Stimulated activated CD4-positive, alpha-beta T cell treated with anti-CD3 and anti-CD28 coated beads, Interleukin-15, amount 100 ng/mL, for 1 hour (primary cell): ENCODE measurements at places on chromosomes 4 and X.

DNA sequence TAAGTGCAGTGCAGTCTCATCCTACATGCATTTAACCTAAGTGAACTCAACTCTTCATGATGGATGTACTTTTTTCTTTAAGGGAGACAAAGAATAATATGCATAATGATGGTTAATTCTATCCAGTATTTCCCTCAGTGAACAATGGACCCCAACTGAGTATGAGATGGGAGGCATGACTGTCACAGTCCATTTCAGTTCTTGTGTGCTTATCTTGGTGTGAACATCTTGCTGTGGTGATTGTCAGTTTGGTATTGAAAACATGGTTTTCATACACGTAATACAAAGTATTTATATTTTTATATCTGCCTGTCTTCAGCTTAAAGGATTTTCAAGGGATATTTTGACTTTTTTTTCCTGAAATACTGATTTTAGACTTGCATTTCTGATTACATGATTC is 72.0 kb upstream of the NDUFC1 start:
- no peak for DNase-seq

- DNase-seq = no peak
Measured at GRCh38 chrX:119900976-119901375, 5.3 kb downstream of the AKAP14 start.

- no peak for DNase-seq
Measured at GRCh38 chr4:74206088-74206825, 48.3 kb downstream of the MTHFD2L start.

DNA sequence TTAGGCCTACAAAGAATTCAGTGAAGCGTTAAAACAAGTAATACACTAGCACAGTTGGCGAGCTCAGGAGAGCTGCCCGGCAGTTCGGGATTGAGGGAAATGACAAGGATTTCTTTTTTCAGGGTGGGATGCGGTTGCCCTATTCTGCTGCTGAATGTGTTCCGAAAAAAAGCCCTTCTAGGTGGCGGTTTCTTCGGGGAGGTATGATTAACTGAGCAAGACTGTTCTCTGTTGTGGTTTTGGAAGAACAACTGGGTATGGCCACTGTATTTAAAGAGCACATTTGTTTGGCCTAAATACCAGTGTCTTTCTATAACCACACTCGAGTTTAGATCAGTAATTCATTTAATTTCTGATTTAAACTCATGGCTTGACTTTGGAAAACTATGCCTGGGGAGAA is 459.7 kb upstream of the FAT1 start:
- no peak for DNase-seq

DNA sequence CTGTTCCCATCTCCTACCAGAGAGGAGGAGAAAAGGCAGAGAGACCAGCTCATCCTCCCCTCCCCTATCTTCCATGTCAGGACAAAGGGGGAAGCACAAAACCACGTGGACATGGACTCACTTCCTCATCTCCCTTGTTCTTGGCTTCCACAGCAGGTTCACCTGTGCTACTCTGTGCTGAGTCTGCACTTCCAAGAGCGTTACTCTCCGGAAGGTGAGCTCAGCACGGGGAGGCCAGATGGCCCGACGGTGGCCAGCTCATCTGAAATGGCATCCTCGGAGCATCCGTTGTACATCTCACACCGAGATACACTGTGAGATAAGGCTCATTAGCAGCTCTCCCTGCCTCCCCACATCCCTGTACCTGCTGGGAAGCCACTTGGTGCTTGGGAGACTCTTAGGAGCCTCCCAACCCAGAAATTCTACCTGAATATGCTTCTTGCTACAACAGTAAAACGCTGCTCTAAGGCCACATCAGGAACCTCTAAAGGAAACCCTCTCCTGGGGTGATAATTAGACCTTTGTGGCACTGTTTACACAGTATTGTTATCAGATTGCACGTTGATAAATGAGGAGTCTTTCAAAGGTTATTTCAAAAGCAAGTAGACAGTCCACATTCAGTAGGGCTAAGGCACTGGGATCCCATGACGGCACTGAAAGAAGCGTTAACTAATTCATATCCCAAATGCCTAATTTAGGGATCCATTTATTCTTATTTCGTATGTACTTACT is 19.4 kb downstream of the LGI2 start:
- DNase-seq = no peak

- no peak for DNase-seq
Measured at GRCh38 chr4:24824720-24825119, 29.3 kb downstream of the SOD3 start.

DNA sequence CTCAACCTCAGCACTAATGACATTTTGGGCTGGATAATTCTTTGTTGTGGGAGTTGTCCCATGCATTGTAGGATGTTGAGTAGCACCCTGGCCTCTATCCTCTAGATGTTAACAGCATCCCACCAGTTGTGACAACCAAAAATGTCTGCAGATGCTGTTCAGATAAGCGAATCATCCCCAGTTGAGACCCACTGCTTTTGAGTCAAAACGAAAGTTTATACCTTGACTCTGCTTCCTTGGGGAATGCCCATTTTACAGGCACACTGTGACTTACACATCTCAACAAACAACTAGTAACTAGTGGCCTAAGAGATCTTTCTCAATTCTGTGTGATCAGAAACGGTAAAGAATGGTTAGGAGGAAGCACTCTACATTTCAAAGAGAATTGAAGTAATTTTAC is 37.0 kb downstream of the SEPSECS start:
- DNase-seq = no peak

- no peak for DNase-seq
Measured at GRCh38 chr4:22237846-22238494, 277.9 kb downstream of the ADGRA3 start.
